Activated CD4-positive, alpha-beta memory T cell treated with anti-CD3 and anti-CD28 coated beads for 36 hours (primary cell): ENCODE measurements at places on chromosomes 12 and 14.

DNA sequence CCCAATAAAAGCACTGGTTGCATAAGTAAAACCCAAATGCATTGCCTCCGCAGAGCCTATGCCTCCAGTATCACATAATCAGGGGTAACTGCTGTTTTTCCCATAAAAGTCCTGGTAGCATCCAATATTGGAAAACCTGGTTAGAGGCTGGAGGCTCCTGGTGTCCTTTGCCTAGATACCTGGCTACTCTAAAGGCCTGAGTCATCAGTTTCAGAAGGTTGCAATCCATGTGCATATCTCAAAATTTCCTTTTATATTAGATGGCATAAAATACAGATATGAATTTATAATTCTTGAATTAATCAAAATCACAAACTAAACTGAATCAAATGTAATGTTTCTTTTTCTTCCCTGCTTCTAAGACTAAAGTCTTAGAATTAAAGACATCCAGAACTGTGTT, 164.2 kb upstream of the DCN start:
- no peak for DNase-seq

DNA sequence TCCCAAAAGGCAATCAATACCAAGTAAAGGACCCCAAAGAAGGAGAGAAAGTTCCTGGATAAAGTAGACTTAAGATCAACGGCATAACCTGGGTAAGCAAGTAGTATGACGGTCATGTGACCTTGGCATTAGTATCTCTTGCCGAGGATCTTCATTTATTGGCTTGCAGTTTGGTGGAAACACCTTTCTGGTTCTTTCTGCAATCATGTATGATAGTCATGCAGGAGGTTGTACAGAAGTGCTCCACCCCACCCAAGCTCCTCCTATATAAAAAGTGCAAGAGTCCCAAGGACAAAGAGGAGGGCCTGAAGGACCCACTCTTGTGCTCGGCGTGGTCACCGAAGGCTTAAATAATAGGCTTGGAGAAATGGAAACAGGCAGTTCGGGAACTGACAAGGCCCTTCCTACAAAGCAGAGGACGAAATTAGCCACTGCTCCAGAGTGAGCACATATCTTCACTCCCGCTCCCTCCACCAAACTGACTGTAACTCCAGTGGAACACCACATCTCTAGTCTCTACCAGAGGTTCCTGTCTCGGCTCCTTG, 750 bp downstream of the CS start:
- DNase-seq, result peak; percentile 25

GRCh38 chr12:2248901-2249381, 196.2 kb downstream of the CACNA1C start:
- DNase-seq, result no peak

- DNase-seq, result no peak
Observed at GRCh38 chr12:18246066-18246465, 15.3 kb upstream of the PIK3C2G start.

DNA sequence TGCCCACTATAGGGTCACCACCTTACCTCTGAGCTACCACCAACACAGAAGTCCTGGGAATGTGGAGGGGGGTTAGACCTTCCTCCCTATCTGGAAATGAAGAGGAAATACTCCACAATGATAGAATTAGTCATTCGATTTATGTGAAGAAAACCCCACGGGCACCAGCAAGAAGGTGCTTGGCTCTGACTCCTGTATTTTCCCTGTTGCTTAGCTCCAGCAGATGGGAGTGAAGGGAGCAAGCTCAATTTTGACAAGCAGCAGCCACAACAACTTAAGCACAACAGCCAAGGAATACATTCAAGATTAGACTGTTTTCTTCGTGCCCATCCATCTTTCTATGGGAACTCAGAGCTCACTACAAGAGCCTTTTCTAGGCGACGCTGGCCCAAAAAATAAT, 191.7 kb downstream of the SPTSSA start:
- DNase-seq, result no peak

DNA sequence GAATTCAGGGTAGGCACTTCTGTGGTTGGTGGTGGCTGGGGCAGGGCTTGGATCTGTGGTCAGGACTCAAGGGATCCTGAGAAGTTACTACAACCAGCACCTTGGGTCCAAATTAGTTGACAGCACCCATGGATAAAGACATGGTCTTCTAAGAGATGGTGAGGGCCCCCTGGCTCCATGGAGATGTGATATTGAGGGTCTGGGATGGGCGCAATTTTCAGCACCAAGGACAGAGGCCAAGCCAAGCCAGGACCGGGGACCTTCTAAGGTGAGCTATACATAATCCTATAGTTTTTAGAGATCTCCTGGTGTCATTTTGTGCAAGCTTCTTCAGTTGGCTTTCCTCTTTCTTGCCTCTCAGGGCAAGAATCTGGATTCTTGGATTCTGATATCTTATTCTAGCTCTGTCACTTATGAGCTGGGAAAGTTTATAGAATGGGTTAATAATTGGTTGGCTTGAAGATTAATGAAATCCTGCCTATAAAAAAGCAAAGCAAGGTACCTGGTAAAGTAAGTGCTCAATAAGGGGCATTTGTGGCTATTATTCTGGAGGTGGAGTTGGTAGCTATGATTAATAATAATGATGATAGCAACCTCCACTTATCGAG, 130.1 kb upstream of the LHX5 start:
- DNase-seq, result no peak
